ENCODE measurements at places on chromosomes 1 and 21.

GRCh38 chr1:15314328-15315281, 67.6 kb downstream of the FHAD1 start:
- DNase-seq: no peak

DNA sequence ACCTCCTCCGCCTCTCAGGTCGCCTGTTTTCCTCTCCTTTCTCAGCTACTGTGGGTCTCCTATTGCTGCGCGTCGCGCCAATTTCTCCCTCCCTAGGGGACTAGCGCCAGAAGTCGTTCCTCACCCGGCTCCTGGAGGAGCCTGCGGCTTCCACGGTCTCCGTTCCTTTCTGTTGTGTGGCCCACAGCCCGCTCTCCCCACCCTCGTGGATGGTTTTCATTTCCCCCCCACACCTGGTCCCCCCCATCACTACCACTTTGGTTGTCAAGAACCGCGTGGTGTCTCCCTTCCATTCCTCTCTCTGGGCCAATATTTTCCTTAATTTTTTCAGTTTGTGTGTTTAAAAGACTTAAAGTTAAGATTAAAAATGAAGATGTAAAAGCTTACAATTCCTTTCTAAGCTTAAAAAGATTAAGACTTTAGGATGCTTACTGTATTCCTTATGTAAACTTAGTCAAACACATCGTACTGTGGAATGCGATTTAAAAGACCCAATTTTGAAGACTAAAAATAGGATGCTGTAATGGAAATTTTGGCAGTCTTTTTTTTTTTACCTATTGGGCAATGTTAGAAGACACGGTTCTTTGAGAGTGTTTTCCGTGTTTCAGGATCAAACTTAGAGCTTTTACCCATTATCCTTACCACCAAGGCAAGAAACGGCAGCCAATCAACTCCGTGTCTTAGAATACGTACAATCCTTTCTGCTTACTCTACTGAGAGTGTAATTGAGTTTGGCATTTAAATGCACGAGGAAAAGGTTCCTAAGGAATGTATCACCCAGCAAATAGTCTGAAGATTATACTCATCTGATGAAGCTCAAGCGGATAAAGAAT, 773 bp downstream of the CNST start:
- DNase-seq: peak; percentile 80

DNA sequence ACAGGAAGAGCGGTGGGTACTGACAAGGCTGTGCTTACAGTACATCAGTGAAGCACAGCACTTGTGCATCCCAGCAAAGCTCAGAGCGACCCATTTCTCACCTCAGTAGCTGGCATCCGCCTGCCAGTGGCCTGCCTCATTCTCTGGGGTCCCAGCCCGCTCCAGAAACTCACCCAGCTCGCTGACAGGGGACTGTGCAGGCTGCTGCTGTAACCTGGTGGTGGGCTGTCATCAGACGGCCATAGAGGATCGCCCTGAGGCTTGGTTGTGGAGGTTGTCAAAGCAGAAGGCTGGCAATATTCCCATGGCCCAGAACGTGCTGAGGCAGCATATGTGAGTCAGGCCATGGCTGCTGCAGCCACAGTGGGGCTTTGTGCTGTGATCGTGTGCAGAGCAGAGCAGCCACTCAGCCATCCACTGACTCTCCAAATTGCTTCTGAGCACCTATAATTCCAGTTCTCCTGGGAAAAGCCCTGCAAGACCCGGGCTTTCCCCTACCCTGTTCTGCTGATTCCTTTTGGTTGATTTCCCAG, 13.6 kb upstream of the GPR137B start:
- DNase-seq: no peak

- DNase-seq: no peak
These were observed 176.1 kb downstream of the CLIC6 start for GRCh38 chr21:34844924-34845238.
